ENCODE measurements at places on chromosomes 7 and 10. TPM values are rescaled to one million over a fixed set of nuclear protein-coding genes. Genes with fewer than 3 reads are reported as not detected.

- H3K36me3 ChIP-seq = no peaks in the 10 kb centered on the region
- H3K27me3 ChIP-seq = no peaks in the 10 kb centered on the region
- H3K27ac ChIP-seq = no peak overlapping the region
- DNase-seq = no peak
- H3K4me1 ChIP-seq = no peaks in the 10 kb centered on the region
- H3K4me3 ChIP-seq = no peak overlapping the region
These were observed 5.6 kb upstream of the MUC3A start for GRCh38 chr7:100943693-100944092.

DNA sequence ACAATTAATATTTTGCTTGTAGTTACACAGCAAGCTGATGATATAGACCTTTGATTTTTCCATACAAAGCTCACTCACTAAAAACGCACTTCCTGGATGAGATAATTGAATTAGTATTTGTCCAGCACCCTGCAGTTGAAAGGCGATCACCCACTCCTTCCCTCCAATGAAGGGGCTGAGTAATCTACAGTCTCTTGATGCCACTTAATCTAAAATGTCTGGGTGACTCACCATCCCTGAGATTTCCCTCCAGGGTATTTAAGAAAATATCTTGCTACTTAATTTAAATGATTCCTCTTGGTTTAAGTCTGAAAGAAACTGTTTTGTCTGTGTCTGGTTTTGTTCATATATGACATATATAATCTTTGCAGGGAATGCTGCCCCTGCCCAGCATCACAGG, 515.3 kb downstream of the GRID1 start:
- DNase-seq = peak; percentile 19
- H3K4me1 ChIP-seq = no peaks in the 10 kb centered on the region
- no peak overlapping the region for H3K27ac ChIP-seq
- H3K4me3 ChIP-seq = no peak overlapping the region
- H3K36me3 ChIP-seq = no peaks in the 10 kb centered on the region

DNA sequence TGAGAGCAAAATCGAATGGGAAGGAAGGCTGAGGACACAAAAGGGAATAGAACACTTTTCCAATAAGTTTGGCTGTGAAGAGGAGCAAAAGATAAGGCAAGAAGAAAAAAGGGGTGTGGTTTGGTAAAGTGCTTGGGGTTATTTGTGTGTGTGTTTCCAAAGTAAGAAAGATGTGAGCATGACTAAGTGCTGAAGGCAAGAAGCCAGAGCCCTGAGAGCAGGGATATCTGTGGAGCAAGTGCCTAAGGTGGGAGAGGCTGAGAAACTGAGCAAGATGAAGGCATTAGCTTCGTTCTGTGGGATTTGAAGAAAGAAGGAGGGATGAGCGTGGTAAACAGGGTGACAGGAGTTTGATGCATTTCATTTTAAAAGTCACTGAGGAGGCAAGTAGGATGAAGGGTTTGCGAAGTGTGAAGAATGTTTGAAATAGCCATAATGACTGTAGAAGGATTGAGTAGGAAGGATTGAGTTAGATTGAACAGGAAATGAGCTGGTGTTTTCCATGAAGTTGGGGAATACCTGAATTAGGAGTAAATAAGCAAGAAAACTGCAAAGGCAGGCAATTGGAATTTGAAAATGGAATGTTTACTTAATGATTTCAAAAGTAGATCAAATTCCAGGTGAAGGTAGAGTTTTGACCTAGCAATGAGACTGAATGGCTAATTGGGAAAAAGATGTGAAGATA, 19.9 kb upstream of the SP4 start:
- H3K36me3 ChIP-seq = no peaks in the 10 kb centered on the region
- H3K4me1 ChIP-seq = peaks cover 4% of the 10 kb centered on the region
- H3K27ac ChIP-seq = no peak overlapping the region

The CALCR gene
- not detected for polyA plus RNA-seq
